WTC11 (cell line): ENCODE measurements at places on chromosomes 2 and 18.

DNA sequence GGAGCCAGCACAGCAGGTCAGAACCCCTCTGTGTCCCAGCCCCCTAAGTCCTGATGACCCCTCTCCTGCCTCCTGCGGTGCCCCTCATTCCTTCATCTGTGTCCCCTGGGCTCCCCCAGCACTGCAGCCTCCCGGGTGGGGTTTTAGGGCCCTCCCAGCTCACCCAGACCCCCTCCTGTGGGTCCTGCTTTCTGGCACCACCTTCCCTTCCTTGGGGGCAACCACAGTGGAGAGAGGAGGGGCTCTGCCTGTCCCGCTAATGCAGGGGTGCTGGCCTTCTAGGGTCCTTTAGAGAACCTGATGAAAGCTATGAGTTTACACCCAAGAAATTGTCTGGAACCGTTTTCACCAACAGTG lies 42.7 kb upstream of the ALPP start:
- DNase-seq: no peak

GRCh38 chr18:63817441-63818051 lies 42.3 kb downstream of the SERPINB7 start:
- DNase-seq: no peak

DNA sequence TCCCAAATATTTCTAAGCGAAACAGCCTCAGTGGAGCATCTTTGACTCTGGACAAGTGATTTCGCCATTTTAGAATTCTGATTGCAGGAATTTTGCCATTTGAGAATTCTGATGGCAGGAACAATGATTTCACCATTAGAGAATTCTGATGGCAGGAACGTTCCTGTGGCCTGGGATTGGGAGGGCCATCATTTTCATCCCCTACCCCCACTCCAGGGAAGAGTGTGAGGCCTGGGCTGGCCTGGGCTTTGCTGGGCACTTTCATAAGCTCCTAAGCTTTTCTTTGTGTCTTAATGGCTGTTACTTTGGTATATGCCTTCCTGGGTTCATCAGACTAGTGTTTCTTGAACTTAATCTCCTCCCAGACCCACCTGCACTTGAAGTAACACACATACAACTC lies 129.3 kb upstream of the EPAS1 start:
- DNase-seq: no peak

DNA sequence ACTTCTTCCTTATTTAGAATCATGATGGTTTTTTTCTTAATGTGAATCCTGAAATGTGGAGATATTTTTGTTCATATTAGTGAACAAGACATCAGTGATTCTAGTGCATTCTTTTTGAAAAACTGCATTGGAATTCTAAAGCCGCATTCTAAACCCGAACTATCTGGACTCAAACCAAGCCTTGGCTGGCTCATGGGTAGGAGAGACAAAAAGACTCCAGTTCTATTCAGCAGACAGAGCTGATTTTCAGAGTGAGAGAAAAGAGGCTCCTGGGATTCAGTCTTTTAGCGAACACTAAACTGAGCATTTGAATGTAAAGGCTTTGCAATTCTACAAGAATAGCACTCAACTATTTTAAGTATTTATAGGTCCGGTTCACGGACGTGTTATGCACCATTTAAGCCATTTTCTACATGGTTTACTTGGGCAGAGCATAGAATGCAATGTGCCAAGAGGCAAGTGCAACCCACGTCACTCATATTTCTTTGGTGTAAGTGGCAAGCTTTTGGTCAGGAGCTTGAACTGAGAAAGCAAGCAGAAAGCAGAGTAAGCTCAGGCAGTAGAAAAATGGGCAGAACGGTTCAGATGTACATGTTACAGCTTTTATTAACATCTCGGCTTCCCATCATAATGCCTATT lies 227.3 kb upstream of the RAB12 start:
- DNase-seq: no peak

DNA sequence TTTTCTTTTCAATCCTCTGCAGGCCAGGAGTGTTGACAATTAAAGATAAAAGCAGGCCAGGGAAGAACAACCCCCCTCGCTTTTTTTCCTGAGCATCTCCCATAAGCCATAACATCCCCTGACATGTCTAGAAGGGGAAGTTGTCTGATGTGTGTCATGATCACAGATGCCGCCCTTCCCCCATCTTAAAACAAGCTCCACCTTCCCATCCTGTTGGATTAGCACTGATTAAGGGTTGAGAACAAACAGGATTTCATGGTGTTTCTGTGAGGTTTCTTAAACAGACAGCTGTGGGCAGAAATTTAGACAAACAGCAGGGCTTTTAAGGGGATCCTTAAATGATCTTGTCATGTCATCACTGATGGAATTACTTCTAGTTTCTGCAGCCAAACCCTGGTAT lies 59.4 kb upstream of the UPP2 start:
- no peak for DNase-seq

- DNase-seq: no peak
Observed at GRCh38 chr2:156343940-156344301, 11.4 kb upstream of the NR4A2 start.

DNA sequence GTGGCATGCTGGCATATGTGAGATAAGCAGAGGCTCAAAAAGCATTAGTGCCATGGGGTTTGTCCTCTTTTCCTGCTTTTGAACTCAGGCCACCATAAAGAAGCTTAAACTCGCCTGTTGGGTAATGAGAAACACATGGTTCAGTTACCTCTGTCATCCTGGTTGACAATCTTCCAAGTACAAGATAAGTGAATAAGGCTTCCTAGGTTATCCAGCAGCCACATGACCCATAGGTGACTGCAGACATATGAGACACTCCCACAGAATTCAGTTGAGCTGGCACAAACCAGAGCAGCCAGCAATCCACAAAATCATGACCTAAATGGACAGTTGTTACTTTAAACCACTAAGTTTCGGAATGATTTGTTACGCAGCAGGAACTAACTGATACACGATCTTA lies 97.3 kb downstream of the TACR1 start:
- no peak for DNase-seq

DNA sequence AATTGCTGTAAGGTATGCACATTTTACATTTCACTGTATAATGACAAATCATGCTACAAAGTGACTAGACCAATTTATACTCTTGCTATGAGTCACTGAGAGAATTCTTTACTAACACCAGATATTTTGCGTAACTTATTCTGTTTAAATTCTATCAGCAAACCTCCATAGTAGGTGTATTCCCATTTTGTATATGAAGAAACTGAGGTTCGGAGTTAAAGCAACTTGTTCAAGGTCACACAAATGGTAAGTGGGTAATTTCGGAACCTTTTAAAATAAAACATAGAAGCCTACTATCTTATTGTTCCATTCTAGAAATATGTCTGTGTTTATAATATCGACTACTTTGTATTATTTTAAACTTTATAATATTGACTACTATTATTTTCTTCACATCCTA lies 15.9 kb upstream of the CPS1 start:
- no peak for DNase-seq

- no peak for DNase-seq
Observed at GRCh38 chr2:82001614-82002013, 1697.1 kb upstream of the LRRTM1 start.

- DNase-seq: no peak
Observed at GRCh38 chr2:11028407-11028916, 116.7 kb downstream of the KCNF1 start.

GRCh38 chr18:55893948-55894347 lies 306.0 kb upstream of the TCF4 start:
- no peak for DNase-seq

- no peak for DNase-seq
Observed at GRCh38 chr2:9391961-9392720, 31.2 kb downstream of the ITGB1BP1 start.

DNA sequence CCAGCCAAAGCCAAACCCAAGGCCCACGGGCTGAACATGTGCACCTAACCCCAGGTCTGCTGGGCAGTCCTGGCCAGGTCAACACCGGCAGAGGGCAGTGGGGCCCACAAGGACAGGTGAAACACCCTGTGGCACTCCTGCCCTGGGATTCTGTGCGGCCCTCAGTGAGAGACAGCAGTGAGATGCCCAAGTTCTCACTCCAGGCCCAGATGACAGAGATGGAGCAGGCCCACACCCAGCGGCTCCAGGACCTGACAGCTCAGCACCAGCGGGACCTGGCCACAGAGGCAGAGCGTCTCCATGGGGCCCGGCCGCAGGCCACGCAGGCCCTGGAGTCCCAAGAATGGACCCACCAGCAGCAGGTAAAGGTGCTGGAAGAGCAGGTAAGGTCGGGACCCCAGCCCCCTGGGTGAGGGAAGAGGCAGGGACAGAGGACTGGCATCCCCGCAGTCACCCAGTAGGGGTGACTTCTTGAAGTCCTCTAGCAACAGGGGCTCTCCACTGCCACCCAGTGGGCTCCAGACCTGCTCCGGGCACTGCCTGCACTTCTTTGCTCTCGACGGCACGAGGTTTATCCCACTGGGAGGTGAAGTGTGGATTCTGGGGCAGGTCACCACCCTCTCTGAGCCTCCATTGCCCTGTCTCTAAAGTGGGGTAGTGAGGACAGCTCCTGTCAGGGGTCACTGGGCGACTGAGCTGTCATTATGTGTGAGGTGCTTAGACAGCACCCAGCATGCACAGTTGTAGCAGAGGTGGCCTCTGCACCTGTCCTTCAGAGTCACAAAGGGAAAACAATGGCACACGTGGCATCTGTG lies 8.8 kb upstream of the SNED1 start:
- peak; percentile 53 for DNase-seq

DNA sequence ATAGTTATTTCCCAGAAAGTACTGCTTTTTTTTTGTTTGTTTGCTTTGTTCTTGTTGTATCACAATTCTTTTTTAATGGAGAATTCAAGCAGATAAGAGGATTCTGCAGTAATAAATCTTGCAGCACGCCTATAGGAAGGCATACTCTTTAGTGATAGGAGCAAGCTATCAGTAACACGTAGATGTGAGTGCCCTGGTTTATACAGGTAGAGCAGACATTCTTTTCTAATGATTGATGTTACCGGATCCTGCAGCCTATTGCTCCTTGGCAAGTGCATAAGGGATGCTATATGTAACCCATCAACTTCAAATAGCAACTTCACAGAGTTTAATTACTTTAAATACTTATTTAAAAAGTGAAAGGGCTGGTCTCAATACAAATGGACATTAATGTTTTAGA lies 834.2 kb upstream of the GCFC2 start:
- DNase-seq: no peak

DNA sequence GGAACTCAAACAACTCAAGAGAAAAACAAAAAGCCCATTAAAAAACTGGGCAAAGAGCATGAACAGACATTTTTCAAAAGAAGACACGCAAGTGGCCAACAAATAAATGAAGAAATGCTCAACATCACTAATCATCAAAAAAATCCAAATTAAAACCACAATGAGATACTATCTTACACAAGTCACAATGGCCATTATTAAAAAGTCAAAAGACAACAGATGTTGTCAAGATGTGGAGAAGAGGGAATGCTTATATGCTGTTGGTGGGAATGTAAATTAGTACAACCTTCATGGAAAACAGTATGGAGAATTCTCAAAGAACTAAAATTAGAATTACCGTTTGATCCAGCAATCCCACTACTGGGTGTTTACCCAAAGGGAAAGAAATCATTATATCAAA lies 15.1 kb downstream of the LMAN1 start:
- DNase-seq: no peak

- no peak for DNase-seq
Observed at GRCh38 chr2:64537991-64538390, 13.9 kb downstream of the AFTPH start.

- no peak for DNase-seq
Observed at GRCh38 chr2:31505111-31505510, 75.6 kb downstream of the SRD5A2 start.

- DNase-seq: no peak
Observed at GRCh38 chr2:75654012-75654411, 7.4 kb downstream of the MRPL19 start.

GRCh38 chr2:233551491-233551890 lies 15.1 kb downstream of the USP40 start:
- no peak for DNase-seq

DNA sequence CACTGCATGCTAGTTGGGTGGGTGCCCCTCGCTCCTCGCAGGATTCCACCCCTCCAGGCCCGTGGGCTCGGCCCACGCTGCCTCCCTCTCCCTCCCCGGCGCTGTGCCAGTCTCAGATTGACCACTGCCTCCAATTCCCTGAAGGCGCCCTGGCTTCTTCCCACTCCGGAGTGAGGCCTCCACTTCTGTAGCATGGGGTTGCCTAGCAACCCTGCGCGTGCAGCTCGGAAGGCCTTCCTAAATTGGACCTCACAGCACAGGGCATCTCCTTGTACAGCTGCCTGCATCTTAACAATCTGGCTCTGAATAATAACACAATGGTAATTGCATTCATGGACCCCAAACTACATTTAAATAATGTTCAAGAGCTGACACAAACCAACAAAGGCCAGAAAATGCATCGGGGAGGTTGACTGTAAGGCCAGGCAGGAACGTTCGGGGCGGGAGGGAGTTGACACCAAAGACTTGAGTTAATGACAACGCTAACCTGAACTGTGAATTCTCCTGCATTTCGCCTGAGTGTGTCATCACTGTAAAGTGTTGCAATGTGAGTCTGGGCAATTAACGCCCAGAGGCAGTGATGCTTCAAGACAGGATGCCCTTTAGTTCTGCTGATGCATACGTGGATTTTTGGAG lies 222.9 kb downstream of the ZBTB7C start:
- no peak for DNase-seq

GRCh38 chr2:174063492-174064092 lies 98.4 kb upstream of the SP3 start:
- DNase-seq: no peak

GRCh38 chr2:10764896-10765295 lies 43.5 kb downstream of the ATP6V1C2 start:
- no peak for DNase-seq

- DNase-seq: no peak
Observed at GRCh38 chr2:128717758-128718710, 399.4 kb upstream of the HS6ST1 start.

DNA sequence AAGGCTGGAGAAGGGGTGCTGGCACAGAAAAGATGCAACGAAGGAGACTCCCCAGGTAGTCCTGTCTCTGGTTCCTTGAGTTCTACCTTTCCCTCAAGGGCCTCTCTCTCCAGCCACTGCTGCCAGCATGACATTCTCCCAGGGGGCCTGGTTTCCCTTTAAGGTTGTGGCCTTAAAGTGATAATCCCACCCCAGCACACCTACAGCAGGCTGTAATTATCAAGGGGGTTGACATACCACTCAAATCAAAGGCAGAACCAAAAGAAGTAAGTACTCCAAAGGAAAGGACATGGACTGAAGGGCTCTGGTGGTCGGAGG lies 127.4 kb upstream of the MSH6 start:
- DNase-seq: no peak

- DNase-seq: no peak
Observed at GRCh38 chr18:55268151-55268601, 308.9 kb upstream of the CCDC68 start.

DNA sequence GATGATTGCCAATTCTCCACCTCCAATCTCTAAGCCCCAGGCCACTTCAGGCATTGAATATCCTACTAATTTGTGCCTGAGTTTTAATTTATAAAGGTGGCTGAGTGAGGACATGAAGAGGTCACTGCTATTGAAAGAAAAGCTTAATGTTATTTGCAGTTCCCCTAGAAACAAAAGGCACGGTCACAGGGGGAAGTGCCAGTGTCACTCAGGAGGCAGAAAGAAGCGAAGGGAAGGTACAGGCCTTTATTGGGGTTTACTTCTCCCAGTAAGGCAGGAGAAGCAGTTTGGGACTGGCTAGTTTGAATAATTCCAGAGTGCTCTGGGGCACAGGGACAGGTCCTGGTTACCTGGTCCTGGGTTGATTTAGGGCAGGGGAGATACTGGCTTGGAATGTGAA lies 1.7 kb upstream of the ABHD1 start:
- DNase-seq: no peak
